ENCODE measurements at places on chromosomes 11 and 22. TPM values are rescaled to one million over a fixed set of nuclear protein-coding genes. Genes with fewer than 3 reads are reported as not detected.
A peak's percentile ranks its signal among the peaks of the same experiment; 100 is the strongest.

Gene ATM
- 68.8 TPM for total RNA-seq

Gene KRTAP5-1
- total RNA-seq, result not detected

Gene SLC25A45
- 7.4 TPM for total RNA-seq

Gene PKDREJ
- not detected for total RNA-seq

Gene OR4P4
- not detected for total RNA-seq

Gene FAM227A
- 3.8 TPM for total RNA-seq

Gene OVOL1
- not detected for total RNA-seq

Gene NTM
- 8.3 TPM for total RNA-seq

Gene NADSYN1
- total RNA-seq, result 35.5 TPM

Gene SLC22A8
- not detected for total RNA-seq

Gene APOL1
- 0.87 TPM for total RNA-seq

Gene FAM180B
- 0.62 TPM for total RNA-seq

Gene CREB3L1
- total RNA-seq, result 10.7 TPM

- no peak for DNase-seq
These were observed 262.6 kb upstream of the SORL1-AS1 start for GRCh38 chr11:121715405-121715804.

DNA sequence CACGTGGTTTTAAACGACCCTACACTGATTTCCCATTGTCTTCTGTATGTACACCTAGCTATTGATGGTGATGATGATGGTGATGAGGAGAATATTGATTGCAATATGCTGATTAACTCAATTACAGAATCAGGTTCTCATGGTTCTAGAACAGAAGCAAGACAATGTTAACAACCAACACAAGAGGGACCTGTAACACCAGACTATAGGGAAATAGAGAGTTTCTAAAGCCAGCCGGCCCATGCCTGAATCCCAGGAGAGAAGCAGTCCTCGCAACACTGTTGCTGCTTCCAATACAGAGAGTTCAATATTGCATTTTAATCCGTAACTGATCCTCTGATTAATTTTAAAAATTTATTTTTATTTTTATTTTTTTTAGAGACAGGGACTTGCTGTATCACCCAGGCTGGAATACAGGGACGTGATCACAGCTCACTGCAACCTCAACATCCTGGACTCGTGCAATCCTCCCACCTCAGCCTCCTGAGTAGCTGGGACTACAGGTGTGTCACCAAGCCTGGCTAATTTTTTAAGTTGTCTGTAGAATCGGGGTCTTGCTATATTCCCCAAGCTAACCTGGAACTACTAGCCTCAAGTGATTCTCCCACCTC is 22.2 kb upstream of the UBASH3B start:
- DNase-seq, result peak; percentile 76

DNA sequence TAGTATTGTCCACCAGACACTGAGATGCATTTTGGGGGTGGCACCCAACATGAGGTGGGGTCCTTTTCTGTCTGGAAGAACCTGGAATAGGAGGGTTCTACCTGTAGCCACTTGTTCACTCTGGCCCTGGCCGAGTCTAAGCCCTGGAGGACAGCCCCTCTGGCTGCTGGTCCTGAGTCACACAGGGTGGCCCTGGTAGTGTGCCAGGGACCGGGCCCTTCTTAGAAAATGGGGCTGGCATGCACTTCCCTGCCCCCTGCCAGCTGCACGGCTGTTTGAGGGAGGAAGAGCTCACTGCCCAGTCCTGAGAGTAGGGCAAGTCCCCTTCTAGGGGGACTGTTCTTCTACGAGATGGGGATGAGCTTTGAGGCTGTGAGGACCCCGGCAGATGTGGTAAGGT is 2.2 kb downstream of the PLCB3 start:
- DNase-seq, result no peak

DNA sequence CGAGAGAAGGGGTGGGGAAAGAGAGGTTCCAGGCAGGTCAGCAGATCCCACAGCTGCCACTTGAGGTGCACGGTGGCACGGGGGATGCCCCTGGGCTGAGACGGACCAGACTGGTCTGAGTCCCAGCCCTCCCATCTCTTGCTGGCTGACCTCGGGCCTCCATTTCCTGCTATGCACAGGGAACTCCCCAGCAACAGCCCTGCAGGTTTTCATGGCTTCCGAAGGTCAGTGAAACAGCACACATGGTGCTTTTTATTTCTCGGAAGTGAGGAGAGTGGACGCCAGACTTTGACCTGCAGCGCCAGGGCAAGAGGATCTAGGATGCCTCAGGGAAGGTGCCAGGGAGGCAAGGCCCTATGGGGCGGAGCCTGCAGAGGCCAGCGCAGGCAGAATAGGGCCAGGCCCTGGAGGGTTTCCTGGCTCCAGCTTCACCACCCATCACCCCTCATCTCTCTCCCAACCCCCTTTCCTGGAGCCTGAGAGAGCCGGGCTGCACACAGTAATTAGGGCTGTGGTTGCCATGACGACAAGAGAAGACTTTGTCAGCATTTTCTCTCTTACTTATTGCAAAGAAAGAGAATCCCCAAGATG is 29.5 kb downstream of the SLC22A12 start:
- peak; percentile 57 for DNase-seq

DNA sequence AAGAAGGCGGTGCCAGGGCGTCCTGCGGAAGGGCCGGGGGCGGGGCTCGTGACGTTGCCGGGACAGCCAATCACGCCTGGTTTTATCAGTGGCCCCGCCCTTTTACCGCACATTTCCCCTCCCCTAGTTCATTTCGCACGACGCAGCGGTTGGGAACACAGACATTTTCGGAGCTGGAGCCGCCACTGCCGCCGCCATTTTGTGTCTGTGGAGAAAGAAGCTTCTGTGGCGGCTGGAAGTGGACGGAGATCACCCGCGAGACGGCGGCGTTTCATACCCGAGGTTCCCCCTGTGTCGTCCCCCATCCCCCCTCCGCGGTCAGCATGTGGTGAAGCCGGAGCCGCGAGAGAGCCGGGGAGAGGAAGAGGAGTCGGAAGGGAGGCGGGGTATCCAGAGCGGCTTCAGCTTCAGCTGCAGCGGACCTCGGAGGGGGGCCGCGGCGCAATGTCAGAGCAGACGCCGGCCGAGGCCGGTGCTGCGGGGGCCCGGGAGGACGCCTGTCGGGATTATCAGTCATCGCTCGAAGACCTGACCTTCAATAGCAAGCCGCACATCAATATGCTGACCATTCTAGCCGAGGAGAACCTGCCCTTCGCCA is at the start of gene PCF11:
Gene PCF11, plus strand, starts transcription at position 136 of the 598 bp plus-strand sequence. Its CDS starts 309 bp downstream, at position 445.
- no peak for DNase-seq

DNA sequence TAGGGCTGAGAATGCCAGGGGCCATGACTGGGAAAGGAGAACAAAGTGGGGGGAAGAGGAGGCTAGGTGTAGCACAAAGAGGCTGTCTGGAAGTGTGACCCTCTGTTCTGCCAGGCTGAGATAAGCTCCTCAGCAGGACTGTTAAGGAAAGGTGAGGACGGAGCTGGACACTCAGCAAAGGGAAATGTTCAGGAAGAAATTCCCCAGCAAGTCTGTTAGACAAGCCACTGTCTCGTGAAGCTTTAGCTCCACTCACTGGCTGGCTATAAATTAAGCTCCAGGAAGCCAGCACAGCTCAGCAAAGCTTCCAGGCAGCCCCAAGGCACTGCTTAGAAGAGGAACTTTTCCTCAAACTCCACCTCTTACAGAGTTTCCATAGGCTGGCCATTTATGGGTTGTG is 181.2 kb upstream of the API5 start:
- peak; percentile 85 for DNase-seq

DNA sequence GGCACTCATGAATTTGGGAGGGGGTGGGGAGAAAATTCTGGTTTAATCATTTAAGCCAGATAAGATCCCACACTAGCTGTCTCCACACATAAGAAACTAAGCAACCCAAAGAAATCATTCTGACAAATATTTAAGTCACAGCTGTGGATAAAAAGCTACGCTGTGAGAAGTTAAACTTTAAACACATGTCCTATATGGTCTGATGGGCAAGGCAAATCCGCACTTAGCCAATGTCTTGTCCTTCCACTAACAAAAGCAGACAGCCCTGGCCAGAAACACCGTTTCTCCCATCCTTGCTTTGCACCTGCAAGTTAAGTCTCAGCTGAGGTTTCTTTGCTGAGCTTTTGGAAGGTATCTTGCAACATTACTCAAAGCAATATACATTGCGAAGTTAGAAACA is 68.0 kb downstream of the ETS1 start:
- DNase-seq, result no peak

GRCh38 chr22:23829845-23830372 is 8.9 kb downstream of the DERL3 start:
- peak; percentile 79 for DNase-seq

GRCh38 chr11:12914400-12914912 is 94.7 kb upstream of the RASSF10 start:
- DNase-seq, result peak; percentile 44

DNA sequence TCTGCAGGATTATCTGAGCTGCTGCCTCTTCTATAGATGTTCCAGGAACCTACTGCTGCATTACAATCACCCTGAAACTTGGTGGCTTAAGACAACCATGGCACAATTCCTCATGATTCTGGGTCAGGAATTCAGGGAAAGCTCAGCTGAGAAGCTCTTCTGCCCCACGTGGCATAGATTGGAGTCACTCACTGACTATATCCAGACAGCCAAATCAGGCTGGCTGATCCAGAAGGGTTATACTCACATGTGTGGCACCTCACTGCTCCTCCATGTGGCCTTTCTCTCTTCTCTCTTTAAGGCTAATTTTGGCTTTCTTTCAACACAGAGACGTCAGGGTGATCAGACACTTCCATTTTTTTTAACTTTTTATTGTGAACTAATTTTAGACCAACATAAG is 125.5 kb downstream of the BBOX1 start:
- no peak for DNase-seq

DNA sequence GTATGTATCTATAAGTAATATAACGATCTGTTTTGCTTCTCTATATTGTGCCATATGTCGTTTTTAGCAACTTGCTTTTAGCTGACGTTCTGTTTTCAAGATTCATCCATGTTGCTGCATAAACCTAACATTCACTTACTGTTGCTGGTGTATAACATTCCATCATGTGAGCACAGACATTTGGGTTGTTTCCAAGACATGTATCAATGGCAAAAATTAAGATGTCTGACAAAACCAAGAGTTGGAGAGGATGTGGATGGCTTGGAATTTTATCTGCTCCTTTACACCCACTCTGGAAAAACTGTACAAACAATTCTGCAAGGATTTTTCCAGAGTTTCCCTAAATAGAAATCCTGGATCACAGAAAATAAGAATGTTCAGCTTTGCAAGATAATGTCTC is 40.9 kb downstream of the DGCR2 start:
- DNase-seq, result no peak

GRCh38 chr11:87560352-87560751 is 522.6 kb downstream of the TMEM135 start:
- DNase-seq, result no peak

GRCh38 chr11:76313271-76313670 is 67.7 kb downstream of the THAP12 start:
- no peak for DNase-seq

DNA sequence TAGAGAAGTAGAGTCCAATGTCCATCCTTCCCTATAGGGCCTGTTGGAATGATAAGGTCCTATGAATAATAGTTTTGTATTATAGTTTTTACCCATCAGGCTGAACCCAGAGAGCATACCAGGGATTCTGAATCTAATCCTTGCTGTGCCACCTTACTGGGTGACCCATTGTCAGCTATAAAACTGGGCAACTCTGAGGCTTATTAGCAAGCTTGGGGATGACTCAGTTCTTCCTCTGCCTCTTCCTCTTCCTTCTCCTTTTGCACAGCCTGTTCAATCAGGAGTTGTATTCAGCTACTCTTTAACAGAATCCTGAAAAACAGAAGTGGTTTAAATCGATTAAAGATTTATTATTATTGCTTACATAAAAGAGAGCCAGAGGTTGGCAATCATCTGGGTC is 8.9 kb downstream of the HEPHL1 start:
- DNase-seq, result no peak

DNA sequence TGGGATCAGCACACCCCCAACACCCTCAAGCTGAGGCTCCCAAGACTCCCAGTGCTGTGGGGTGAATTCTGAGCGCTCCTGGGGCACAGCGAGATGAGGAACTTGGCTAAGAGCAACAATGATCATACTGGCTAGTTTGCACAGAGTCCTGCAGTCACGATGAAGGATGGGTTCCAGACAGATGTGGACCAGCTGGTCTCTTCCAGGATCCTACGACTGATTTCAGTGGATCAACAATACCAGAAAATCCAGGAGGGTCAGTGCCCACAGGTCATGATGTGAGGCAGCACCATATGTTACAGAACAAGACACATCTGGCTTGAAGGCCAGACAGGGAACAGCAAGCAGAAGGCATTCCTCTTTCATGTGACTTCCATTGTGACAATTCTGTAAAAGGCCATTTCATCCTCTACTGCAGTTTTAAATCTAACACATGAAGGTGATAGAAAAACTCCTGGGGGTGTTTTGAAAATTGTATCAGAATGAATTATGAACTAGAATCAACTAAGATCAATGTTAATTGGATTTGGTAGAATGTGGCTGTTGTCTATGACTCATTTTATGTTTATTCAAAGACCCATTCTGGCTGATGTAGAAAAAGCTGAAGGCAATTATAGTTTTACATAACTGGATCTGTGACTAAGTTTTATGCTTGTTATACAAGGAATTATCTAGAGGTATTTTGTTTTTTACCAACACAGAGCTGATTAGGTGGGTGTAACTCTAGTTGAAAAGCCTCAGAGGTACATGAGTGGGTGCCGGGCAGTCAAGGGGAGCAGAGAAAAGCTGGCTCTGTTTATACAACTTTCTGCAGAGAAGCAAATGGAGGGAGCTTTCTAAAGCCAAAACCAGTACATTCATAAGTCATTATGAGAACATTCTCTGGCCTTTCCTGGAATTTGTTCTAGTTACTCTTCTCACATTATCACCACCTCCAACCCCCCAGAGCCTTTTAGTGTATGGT is 29.1 kb downstream of the OR52K1 start:
- DNase-seq, result peak; percentile 33

GRCh38 chr22:36839356-36840073 is 21.3 kb upstream of the NCF4 start:
- no peak for DNase-seq

DNA sequence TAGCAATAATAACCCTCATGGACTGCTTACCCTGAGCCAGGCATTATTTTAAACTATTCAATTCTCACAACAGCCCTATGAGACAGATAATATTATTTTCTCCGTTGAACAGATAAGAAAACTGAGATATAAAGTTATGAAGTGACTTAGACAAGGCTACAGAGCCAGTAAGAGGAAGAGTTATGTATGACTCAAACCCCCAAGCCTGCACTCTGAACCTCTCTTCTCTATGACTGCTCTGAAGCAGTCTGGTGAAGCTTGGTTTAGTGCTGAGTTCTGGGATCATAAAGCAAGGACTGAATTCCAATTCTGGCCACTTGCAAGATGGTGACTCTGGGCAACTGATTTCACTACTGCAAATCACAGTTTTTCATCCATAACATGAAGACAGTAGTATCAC is 34.5 kb downstream of the TNKS1BP1 start:
- DNase-seq, result no peak

DNA sequence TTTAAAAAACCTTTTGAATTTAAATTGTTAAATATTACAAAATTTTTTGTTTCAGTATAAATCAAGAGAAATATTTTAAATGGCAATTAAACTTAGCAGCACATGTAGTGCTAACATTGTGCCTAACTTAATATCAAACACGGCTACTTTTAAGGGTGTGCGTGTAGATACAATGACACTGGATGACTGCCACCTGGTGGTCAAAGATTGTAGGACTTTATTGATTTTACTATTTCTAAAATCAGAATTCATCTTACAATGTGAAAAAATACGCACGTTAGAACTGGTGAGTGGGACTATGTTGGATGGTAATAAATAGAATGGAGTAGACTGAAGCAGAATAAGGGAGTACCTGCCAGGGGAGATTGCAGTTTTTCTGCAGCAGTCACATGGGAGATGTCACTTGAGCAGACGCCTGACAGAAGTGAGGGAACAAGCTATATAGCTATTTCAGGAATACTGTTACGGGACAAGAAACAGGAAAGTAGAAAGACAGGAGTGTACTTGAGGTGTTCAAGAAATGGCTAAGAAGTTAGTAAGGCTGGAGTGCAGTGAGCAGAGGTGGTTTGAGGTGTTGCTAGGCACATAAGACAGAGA is 52.9 kb downstream of the UVRAG start:
- peak; percentile 68 for DNase-seq

All from A673 (cell line).